Coronary artery (tissue), 2 donors: ENCODE measurements at places on chromosomes 7 and 10.

- DNase-seq, result no peak
These were observed 68.1 kb downstream of the TNS3 start for GRCh38 chr7:47513741-47514241.

DNA sequence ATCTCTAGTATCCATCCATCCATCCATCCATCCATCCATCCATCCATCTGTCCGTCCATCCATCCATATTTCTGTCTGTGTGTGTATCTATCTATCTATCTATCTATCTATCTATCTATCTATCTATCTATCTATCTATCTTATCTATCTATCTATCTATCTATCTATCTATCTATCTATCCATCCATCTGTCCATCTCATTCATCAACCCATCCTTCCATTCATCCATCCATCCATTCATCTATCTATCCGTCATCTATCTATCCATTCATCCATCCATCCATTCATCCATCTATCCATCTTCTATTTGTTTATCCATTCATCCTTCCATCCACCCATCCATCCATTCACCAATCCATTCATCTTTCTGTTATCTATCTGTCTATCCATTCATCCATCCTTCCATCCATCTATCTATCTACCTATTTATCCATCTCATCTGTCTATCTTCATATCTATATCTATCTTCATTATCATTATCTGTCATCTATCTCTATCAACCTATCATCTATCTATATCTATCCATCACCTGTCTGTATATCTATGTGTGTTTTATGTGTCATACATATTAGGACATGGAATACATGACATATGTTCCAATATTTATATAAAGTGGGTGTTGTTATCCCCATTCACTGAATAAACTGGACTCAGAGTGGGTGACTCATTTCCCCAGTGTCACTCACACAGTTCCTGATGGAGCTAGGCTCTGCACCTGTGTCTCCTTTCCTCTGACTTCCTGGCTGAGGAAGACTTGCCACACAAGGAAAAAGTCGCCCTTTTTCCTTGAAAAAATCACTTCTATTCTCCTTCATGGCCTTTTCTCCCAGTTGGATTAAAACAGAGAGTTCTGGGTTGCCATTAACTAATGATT lies 200.1 kb downstream of the CCDC3 start:
- DNase-seq, result no peak

DNA sequence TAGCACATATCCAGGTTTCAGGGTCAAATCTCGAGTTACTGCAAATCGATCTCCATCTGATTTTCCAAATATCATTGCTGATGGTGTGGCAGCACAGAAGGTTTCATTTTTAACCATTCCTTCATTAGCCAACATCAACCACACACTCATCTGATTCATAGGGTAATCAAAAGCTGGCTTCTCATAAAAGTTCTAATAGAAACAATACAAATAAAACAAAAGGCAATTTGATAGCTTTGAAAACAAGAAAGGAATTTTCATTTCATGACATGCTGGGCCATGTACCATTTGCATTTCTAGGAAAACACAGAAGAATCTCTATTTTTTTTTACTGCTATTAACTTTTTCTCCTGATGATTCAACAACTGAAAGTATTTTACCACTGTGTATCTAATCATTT lies 147.7 kb upstream of the SLC26A5 start:
- DNase-seq, result no peak

- DNase-seq, result no peak
These were observed 226.5 kb downstream of the INHBA start for GRCh38 chr7:41476460-41476803.
